Kasumi-1 (cell line): ENCODE measurements at places on chromosomes 2 and 18.

- peak; percentile 32 for DNase-seq
Measured at GRCh38 chr2:208265371-208265800, 669 bp upstream of the PIKFYVE start.

DNA sequence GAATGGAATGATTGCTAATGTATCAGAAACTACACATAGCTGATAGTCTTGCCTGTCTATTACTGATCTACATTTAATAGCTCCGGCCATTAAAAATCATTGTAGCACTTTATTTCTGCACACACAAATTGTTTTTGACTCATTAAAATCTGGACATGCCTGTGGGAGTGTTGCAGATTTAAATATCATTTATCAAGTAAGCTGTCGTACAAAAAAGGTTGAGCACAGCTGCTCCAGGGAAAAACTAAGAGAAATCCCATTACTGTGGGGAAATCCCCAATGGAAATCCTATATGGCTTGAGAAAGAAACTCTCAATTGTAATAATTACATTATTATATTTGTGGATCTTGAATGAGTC lies 99.6 kb upstream of the CERS6 start:
- DNase-seq: no peak

- no peak for DNase-seq
Measured at GRCh38 chr2:217970206-217970605, 32.6 kb downstream of the TNS1 start.

- no peak for DNase-seq
Measured at GRCh38 chr2:241535871-241536655, 22.5 kb upstream of the BOK start.

GRCh38 chr2:72033636-72034035 lies 114.0 kb downstream of the CYP26B1 start:
- no peak for DNase-seq

- no peak for DNase-seq
Measured at GRCh38 chr2:134262684-134263083, 8.8 kb downstream of the MGAT5 start.

GRCh38 chr2:40371525-40372282 lies 80.2 kb downstream of the SLC8A1 start:
- DNase-seq: no peak

GRCh38 chr2:102224824-102225739 lies 38.3 kb downstream of the IL1RL2 start:
- DNase-seq: peak; percentile 47

DNA sequence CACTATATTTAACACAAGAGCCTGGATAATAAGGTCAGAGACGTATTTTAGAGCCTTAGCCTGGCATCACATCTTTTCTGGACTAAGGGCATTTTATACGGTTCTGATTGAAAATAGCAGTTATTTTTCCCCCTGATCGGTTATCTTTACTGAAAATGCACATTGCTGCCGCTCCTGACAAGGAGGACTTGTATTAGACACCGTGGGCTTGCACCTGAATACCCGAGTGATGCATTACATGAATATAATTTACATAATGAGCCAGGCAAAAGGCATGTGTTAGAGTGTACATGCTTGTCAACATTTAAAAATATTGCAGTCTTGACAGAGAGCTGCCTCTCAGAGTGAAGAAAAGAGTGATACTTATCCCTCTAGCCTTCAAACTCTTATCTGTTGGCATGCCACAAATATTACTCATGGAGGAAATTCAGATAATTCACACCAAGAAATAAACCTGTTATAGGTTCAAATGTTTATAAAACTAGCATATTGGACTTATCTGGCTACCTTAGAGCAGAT lies 470.5 kb upstream of the ETAA1 start:
- no peak for DNase-seq

- peak; percentile 19 for DNase-seq
Measured at GRCh38 chr2:46365913-46366667, 68.9 kb downstream of the EPAS1 start.

GRCh38 chr2:230762317-230762896 lies 49.8 kb downstream of the CAB39 start:
- DNase-seq: peak; percentile 38

- DNase-seq: no peak
Measured at GRCh38 chr18:58218117-58218516, 174.1 kb downstream of the NEDD4L start.

- no peak for DNase-seq
Measured at GRCh38 chr18:32735781-32736180, 37.0 kb downstream of the KLHL14 start.

GRCh38 chr2:1546023-1546591 lies 132.8 kb downstream of the TPO start:
- DNase-seq: peak; percentile 73

DNA sequence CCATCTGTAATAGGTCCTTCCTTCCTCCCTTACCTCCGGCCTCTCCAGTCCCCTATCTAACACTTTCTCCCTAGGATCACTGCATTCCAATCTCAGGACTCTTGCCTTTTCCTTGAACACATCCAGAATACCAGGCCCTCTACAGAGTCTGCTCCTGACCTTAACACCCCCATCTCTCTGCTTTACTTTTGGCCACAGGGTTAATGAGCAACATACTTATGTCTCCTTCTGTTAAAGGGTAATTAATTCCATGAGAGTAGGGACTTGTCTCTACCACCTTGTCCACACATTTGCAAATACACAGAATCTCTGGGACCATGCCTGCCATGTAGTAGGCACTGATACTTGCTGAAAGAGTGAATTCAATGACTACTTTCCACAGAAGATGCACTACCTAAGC lies 94.9 kb downstream of the COBLL1 start:
- no peak for DNase-seq

DNA sequence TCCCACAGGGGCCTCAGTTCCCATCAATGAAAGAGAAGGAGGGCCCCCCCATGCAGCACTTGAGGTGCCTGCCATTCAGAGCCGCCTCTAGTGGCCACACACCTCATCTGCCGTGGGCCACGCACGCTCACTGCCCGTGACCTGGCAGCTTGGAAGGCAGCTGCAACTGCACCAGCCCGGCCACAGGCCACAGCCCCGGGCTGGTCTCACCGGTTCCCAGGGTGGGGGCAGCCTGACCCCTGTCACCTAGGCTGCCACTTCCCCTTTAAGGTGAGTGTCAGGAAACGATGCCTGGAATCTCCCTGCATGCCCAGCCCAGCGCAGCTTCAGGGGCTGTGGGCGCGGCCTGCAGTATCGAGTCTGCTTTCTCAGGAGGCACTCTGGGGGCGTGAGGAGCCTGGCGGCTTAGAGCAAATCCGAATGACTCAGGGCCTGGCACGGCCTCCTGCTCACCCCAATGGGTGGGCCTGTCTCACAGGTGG lies 2.6 kb downstream of the MAB21L4 start:
- no peak for DNase-seq

DNA sequence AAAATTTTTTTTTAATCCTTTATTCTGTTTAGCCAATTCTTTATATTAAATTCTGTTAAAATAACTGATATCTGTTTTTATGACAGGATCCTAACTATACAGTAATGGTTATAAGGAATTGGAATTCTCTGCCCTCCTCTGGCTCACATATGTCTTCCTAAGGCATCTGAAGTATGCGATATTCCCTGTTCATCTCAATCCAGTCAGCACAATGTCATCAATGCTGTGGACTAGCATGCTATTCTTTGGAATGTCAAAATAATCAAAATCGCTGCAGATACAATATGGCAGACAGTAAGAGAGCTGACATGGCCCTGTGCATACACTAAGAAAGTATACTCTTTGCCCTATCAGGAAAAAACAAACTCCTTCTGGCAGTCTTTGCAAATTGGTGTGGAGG lies 107.6 kb downstream of the AP1S3 start:
- no peak for DNase-seq

DNA sequence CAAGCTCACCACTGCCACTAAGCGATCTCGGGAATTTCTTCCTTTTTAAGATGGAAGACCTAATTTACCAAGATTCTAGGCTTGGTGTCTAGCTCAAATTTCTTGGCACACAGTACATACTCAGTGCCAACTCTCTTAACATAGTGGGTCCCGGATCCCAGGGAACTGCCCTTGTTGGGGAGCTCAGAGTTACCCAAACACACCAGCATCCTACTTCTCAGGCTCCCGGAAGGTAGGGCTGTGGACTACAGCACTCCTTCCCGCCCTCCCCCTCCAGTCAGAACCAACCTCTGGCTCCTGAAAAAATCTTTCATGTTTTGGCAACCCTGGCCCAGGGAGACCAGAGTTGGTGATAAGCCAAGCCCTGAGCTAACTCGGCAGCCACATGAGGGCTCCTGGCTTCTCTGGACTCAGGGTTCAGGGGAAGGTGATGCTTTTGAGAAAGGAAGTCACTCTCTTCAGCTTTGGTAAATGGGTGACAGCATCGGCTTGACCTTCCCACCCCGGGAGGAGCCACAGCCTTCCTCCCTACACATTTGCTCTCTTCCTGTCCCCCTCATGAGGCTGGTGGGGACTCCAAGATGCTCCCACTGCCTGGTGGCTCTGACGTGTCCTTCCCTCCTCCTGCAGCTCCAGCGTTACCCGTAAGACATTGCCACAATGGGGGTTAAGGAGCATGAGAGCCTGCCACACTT lies 8.8 kb downstream of the ODC1 start:
- no peak for DNase-seq

DNA sequence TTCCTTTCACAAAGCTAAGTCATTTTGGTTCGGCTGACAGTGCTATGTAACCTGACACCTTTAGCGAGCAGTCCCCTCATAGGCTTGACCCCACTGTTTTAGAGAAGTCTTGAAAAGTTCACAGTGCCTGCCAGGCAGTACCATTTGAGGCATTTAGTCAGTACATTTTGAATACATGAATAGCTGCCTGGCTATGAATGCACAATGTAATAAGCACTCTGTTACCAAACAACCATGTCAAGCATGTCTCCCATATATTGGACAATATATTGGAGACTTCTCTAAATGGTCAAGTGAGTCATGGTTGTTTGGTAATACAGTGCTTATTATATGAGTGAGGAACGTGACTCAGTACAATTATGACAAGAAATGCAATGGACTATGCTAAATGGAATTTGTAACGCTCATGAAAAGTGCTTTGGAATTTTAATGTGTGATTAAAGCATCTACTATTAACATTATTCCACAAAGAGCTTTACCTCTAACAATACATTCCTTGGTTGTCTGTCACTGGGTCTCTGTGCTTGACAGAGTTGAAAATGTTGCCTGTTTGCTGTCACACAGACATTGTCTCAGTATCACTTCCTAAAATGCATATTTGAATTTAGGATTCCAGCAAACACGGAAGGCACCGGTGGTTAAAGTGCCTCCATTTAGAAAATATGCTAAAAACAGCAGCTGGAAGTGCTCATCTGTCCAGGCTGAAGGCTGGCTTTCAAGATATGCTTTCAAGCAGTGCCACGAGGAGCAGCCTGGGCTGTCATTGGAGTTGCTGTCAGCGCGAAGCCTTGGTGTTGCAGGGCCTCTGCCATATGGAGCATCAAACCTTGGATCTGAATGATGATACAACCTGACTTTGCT lies 458.6 kb downstream of the FBXO15 start:
- DNase-seq: no peak

DNA sequence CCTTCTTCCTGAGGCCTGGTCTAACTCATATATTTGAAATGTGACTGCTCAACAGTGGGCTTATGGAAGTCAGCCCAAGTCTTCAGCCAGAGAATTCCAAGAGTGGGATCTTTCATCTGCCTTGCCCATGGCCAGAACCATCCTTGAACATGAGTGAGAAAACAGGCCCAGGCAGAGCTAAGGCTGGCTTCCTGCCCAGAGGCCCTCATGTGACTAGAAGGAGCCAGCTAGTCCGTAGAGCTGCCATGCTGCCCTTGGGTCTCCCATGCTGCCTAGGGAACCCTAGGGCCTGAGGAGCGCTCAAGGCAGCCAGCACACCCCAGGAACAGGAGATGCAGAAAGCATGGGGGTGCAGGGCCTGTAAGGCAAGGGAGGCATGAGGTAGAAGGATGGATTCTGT lies 203.6 kb downstream of the FHOD3 start:
- no peak for DNase-seq

DNA sequence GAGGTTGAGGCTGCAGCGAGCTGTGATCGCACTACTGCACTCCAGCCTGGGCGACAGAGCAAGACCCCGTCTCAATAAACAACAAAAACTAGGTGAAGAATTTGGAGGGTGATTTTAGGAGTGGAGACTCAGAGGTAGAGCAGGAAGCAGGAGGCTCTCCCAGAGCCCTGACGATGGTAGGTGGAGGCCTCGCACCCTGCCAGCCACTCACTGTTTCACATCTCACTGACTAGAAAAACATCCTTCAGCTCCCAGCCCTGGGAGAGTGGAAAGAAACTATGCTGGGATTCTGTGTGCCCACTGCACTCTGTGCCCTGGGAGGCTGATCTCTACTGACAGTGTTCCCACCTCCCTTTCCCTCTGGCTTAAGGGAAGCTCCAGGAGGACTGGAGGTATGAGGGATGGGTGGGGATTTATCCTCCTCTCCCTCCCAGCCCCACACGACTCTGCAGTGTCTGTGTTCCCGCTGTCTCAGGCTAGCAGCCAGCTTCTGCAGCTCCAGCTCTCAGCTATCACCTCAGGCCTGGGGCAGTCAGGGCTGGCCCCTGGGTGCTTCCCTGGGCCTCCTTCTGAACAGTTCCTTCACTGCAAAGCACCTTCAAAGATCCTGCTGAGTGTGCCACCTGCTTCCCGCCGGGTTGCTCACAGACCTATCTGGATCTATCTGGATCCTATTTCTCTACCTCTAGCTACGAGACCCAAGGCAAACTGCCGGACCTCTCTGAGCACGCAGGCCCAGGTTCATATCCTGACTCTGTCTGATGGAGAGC lies 9.6 kb downstream of the CIB4 start:
- DNase-seq: no peak

DNA sequence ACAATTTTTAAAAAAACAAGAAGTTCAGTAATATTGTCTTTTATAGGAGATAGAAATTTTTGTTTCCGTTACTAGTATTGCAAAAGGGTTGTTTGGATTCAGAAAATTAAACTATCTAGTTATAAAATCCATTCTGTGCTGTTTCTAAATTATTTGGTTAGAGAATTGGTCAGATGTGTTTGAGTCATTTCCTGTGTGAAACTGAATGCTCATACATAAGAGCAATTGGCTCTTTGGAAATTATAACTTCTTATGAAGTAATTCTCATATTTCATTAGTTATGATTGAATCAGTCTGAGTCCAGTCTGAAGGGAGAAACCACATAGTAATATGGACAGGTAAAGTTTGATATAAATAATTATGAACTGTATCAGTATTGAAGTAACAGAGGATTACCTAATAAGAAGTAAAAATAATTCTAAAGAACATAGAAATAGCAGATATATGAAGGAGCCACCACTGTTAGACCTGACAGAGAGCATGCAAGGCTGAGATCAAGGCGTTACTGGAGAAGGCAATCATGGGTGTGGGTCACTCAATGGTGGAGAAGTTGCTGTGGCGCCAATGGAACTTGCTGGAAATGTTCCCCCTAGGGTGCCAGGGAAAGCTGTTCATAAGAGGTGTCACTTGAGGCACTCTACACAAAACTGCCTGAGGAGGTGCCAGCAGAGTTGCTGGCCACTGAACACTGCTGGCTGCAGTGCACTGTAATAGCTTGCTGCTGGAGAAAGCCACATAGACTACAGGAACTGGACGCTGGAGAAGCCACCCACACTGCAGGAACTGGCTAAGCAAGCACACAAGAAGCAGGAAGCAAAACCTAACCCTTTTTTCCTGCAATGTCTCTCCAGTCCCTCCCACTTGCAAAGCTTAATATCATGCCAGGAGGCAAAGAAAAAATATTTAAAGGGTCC lies 18.0 kb upstream of the FAP start:
- DNase-seq: peak; percentile 93
